GM23338 (cell line): ENCODE measurements at places on chromosomes 6 and 20.
A peak's percentile ranks its signal among the peaks of the same experiment; 100 is the strongest.

DNA sequence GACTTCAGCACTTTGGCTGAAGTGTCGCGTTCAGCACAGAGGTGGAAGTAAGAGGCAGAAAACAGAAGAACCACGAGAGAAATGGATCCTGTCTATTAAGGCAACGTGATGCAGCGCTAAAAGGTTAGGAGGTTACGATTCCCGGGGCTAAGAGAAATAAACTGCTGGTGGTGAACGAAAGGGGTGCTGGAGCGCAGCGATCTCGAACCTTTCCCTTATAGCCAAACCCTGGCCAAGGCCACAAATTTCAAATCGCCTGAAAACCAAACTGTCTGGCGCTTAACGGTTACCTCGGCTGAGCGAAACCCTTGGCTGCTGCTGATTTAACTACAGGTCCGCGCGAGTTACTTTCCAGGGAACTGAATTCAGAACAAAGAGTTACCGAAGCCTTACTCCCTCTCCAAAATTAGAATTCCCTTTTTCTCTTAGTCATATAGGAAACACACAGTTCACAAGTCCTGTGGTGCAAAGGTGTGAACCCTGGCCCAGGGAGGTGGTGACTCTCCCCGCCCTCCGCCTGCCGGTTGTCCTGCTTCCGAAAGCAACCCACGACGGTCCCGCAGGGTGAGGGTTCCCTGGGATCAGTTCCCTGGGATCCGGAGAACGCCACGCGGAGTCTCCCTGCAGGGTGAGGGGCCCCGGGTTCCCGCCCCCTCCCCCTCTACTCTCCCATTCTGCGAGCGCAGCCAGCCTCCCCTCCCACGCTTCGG, 1.3 kb upstream of the SLC35D3 start:
- DNase-seq, result peak; percentile 61

- DNase-seq, result peak; percentile 48
Measured at GRCh38 chr20:33076662-33077372, 2.6 kb upstream of the BPIFB4 start.

- no peak for DNase-seq
Measured at GRCh38 chr6:80226151-80226550, 119.7 kb downstream of the BCKDHB start.

DNA sequence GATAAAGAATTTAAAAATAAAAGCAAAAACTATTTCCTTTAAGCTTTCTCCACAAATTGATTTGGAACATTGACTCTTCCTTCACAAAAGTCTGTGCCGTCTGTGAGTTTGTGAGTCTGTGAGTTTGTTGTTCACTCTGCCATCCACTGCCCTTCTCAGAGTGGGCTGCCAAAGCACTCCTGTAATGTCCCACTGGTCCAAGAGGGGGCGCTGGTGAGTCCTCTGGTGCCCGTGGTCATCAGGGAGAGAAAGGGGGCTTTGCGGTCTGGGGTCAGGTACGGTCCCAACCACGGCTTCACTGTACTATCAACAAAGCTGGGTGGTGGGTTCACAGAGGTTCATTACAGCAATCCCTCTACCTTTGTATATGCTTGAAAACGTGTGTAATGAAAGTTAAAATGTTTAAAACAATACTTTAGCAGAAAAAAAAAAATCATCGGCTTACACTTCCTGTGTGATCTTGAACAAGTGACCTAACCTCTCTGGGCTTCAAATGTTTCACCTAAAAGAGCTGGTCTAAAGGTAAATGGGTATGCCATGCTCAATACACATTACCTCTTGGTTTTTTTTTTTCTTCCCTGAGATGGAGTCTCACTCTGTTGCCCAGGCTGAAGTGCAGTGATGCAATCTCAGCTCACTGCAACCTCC, 5.6 kb upstream of the ANKRD60 start:
- peak; percentile 76 for DNase-seq

GRCh38 chr20:19466206-19466928, 253.9 kb downstream of the SLC24A3 start:
- DNase-seq, result no peak

DNA sequence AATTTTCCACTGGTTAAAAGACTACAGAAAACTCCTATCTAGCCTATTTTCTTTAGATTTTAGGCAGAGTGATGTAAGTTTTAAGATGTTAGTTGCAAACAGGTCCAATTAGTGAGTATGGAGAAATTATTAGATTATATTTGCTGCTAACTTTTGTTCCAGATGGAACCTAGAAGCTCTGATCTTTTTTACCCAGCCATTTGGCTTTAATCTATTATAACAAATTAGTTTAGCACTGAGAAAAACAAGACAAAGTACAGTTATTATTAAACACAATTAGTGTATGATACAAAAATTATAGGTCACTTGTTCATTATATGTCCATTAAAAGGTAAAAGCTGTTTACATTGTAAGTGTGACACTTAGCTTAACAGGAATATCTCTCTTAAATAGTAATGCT, 2.5 kb downstream of the FAM162B start:
- DNase-seq, result no peak

DNA sequence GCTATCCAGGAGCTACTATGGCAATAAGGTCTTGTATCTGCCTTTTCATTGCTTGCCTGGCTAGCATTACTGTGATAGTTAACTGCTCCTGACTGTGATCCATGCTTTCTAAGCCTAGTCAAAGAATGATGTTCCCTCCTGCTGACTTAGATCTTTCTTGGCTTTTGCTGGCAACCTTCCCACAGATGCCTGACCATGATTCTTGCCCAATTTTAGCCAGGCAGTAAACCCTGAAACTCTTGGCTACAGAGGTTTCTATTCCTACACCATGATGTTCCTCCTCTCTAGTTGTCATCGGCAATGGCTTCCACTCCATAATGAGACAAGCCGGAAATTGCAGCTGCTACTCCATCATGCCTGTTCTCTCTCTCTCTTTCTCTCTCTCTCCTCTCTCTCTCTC, 238.1 kb downstream of the HAO1 start:
- DNase-seq, result no peak

DNA sequence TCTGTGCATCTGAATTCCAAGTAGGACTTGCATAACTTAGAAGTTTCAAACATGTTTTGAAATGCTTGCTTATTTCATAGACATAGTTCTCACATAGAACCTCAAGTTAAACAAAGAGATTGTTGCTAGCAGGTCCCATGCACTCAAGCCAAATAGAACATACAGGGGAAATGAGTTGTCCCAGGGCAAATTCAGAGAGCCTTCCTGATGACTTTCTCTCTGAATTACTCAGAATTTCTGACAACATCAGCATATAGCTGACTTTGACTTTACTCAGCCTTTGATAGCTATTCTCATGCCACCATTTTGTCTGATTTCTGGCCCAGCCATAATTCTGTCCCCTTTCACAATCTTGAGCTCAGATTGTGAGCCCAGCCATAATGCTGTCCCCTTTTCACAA, 333.2 kb upstream of the PLCB4 start:
- no peak for DNase-seq

GRCh38 chr6:46440141-46440540, 51.1 kb downstream of the RCAN2 start:
- no peak for DNase-seq

- no peak for DNase-seq
Measured at GRCh38 chr6:49841424-49841823, 24.9 kb downstream of the CRISP1 start.

GRCh38 chr6:68059261-68059660, 575.8 kb upstream of the ADGRB3 start:
- DNase-seq, result no peak

GRCh38 chr20:24957326-24958016, 8.4 kb downstream of the CST7 start:
- no peak for DNase-seq
